ENCODE measurements at places on chromosomes 5 and 9.

GRCh38 chr9:69046723-69047122 is 11.2 kb downstream of the FXN start:
- no peak for DNase-seq

DNA sequence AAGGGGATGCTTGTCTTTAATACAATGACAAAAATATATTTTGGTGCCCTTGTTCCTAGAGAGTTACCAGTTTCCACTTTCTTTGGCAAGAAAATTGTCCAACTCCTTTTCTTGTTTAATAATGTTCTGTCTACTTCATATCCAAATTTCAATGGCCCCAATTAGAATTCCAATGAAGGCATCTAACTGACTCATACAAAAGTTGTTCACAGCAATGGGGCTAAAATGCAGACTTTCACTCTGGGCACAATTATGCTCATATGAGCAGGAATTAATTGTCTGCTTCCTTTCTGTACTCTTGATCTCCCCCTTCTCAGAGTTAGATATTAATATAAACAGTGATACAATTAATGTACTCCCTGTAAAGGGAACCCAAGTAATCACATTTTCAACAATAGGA is 42.1 kb upstream of the ZNF622 start:
- DNase-seq: no peak

DNA sequence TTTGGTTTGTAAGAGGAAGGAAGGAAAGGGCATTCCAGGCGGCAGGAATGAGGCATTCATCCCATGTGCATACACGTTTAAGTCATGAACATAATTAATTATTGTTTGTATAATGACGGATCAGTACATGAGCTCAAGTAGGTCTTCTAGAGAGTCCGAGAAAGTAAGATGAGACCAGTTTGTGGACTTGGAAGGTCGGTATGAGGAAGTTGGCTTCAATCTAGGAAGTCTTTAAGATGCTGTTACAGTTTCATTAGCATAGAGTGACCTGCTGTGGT is 2.1 kb downstream of the GTF3C4 start:
- DNase-seq: no peak

DNA sequence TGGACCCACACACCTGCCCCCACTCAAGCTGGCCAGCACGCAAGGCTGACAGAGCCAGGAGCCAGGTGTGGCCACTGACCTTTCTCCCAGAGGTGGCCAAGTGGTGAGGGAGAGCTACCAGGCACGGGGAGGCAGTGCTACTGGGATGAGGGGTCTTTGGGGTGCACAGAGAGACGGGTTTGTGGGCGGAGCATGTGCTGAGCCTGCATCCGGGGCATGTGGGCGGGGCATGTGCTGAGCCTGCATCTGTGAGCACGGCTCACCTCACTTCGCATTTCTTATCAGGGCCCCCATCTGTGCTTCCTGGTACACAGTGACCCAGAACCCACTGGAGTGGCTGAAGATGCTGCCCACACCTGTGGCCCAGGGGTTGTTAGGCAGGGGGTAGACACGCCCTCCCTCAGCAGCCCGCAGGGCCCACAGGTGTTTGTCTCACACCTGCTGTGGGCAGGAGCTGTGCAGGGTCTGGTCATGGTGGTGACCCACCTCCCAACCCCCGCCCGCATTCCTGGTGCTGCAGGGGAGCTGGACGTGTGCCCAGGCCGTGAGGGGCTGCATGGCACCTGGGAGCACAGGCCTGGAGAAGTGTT is 21.5 kb downstream of the CCDC187 start:
- no peak for DNase-seq

GRCh38 chr9:15121630-15122029 is 185.4 kb downstream of the TTC39B start:
- no peak for DNase-seq

DNA sequence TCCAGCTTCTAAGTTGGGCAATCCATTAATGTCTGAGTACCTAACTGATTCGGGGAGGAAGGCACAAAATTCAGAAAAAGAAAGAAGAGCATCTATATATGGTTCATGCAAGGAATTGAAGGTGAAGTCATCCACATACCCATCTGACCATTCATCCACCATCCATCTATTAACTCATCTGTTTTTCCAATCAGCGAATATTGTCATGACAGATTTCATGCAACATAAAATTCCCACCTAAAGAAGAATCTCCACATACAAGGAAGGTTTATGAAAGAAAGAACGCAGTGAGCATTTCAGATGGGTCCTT is 164.7 kb downstream of the GRIA1 start:
- no peak for DNase-seq

All from stimulated activated naive CD4-positive, alpha-beta T cell treated with Interleukin-2 at 50 U/mL for 16 hours (primary cell).